Epithelial cell of proximal tubule (primary cell): ENCODE measurements at places on chromosomes 13 and 19.
A peak's percentile ranks its signal among the peaks of the same experiment; 100 is the strongest.

DNA sequence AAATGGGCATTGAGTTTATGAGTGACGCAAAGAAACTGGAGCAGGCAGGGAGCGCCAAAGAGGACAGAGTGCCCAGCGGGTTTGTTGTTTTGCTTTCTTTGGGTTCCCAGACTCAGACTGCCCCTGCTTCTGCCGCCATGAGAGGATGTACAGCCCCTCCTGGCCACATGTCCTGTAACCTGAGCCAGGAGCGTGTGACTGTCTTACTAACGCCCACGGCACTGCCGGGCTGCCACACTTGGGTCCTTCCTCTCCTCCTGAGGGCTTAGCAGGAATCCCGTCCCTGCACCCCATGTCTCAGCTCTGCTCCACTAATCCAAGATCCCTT, 80.5 kb downstream of the GPR12 start:
- DNase-seq = no peak

DNA sequence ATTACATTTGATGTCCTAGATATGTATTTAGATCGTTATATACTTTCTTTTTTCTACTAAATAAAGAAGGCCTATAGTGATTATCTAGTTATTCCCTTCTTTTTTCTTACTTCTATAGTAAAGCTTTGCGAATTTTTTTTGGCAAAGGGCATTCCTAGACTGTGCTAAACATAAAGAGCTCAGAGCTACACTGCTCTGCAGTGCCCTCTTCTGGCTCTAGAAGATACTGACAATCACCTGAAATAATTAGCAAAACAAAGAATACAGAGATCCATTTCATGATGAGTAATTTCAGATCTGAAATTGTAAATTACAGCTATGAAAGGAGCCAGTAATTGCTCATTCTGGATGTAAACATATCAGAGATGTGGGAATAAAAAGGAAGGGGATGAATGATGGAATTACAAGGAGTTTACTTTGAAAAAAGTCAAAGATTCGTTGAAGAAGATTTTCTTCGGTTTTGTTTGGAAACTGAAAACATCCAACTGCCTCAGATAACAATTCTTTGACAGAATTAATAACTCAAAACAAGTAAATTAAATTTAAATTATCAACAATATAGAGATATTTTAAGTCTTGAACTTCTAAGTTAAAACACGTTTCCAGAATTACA, 288.5 kb downstream of the NALCN start:
- no peak for DNase-seq

DNA sequence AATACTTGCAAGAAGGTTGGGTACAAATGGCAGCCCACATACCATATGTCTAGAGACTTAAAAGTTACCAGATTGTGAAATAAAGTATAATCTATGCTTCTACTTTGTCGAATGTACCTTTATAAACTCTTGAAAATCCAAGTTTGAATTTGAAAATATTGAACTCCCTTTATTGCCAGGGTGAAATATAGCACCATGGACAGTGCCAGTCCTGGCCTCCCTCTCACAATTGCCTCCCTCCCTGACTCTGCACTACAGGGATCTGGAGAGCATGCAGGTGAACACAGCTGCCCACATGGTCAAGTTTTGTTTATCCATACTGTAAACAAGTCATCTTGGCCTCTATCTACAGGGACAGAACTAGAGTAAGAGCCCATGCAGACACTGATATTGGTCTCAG, 394.1 kb upstream of the SLITRK6 start:
- no peak for DNase-seq

DNA sequence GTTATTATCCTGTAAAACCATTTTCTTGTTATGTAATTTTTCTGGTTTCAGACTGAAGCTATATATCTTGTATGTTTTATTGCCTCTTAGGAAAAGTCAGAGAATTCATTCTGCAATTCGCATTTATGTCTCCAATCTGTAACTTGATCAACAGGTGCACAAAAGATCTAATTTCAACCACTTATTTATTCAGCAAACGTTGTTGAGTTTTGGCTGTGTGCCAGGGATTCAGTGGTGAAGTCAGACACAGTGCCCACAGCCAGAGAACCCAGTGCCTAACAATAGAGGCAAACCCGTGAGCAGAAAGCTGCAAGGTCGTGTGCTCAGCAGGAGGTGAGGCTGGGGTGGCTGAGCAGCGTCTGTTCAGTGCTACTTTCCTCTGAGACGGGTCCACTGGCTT, 119.5 kb upstream of the MCF2L start:
- no peak for DNase-seq

- DNase-seq = no peak
These were observed 6.6 kb upstream of the NPAS1 start for GRCh38 chr19:47013041-47013517.

- peak; percentile 20 for DNase-seq
These were observed 460.3 kb upstream of the KLHL1 start for GRCh38 chr13:70568571-70568970.

DNA sequence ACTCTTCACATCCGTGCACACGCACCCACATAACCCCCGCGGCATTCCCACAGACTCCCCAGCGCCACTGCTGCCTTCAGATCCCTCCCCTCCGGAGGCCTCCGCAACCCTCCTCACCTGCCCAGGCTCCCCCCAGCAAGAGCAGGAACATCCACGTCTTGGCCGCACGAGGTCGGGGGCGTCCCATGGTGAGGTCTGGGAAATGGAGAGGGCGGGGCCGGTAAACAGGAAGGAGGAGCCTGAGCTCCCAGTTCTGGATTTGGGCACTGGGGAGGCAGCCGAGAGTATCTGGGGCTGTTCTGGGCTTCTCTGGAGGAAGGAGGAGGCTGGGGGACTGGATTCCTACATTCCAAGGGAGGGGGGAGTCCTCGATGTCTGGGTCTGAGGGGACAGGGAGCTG, 423 bp downstream of the KLK8 start:
- DNase-seq = no peak

GRCh38 chr19:29539670-29540069, 13.9 kb downstream of the VSTM2B start:
- DNase-seq = no peak

DNA sequence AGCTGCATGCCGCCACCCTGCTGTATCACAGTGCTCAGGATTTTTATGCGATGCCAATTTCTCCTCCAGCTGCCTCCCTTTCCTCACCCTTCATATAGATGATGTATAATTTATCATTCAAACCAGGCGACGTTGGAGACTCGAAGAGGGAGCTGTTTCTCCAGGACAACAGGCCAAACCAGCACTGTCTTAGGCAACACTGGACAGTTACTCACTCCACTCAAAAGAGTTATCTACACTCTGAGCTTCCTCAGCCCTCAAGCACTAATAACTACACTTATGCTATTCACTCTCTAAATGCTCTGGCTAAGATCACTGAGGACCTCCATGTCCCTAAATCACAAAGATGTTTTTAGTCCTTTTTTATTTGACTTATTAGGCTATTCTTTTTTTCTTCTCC, 87.3 kb upstream of the RFC3 start:
- no peak for DNase-seq
